Body of pancreas (tissue), 4 donors: ENCODE measurements at places on chromosomes 1 and 21.

- DNase-seq = peak; percentile 28
Measured at GRCh38 chr1:26799479-26800142, 11.9 kb downstream of the PIGV start.

- DNase-seq = no peak
Measured at GRCh38 chr1:201692555-201693394, 136.2 kb upstream of the IPO9 start.

GRCh38 chr1:119181218-119181617 lies 40.8 kb upstream of the WARS2 start:
- no peak for DNase-seq

GRCh38 chr1:228755800-228756199 lies 20.5 kb downstream of the RHOU start:
- DNase-seq = no peak

DNA sequence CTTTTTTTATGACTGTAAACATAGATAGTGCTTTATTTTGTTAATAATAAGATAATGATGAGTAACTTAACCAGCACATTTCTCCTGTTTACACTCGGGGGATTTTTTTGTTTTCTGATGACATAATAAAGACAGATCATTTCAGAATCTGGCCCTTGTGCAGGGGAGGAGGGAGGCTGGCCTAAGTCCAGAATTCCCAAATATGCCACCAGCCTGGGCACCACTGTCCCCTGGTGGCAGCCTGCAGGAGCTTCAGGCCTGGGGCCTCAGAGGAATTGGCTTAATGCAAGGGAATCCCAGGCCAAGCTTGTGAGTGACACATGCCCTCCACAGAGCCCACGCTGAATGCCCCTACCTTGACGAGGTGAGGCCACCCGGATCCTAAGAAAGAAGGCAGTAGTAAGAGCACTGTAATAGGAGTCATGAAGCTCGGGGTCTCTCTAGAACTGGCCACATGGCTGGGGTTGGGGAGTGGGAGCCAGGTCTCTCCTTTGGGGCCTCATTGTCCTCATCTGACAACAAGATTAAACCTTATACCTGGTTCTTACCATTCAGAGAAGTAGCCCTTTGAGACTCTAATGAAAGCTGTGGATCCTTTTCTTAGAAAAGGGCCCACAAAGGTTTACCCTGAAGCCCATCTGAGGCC lies 24.1 kb downstream of the ETNK2 start:
- peak; percentile 75 for DNase-seq

DNA sequence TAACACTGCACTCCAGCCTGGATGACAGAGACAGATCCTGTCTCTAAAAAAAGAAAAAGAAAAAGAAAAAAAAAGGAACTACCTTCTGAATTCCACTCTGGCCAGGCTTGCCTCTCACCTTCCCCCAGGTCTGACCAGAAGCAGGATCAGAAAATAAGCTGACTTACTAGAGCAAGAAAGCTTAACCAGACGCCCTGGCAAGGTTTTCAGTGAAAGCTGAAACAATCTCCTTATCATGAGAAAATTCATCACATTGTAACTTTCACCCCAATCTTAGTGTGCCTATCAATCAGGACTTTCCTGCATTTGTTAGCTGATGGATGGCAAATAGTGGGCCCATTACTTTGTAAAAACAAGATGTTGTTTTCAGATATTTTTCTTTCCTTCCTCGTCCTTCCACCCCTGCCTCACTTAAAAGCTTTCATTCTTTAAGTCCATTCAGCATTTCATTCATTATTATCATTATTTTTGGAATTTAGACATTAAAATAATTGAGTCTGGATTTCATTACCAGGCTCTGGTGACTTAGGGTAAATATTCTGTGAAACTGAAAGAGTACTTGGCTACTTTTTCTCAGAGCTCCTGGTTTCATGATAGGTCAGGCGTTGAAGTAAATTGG lies 96.5 kb upstream of the CD34 start:
- DNase-seq = no peak

DNA sequence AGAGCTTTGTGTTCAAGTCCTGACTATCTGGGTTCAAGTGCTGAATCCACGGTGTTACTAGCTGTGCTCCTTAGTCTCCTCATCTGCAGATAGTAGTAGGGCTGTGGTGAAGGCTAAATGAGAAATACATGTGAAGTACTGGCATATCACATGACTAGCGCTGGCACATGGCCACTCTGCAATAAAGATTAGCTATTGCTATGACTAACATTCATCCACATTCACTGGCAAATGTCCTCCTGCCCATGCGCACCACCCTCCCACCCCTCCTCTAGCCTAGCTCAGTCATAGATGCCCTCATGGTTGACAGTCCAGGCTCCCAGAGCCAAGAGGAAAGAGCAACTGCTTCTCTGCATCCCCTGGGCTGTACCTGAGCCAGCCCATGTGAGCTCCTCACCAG lies 8.5 kb upstream of the COL8A2 start:
- peak; percentile 93 for DNase-seq
